ENCODE measurements at places on chromosomes 4 and X. TPM values are rescaled to one million over a fixed set of nuclear protein-coding genes. Genes with fewer than 3 reads are reported as not detected.

DNA sequence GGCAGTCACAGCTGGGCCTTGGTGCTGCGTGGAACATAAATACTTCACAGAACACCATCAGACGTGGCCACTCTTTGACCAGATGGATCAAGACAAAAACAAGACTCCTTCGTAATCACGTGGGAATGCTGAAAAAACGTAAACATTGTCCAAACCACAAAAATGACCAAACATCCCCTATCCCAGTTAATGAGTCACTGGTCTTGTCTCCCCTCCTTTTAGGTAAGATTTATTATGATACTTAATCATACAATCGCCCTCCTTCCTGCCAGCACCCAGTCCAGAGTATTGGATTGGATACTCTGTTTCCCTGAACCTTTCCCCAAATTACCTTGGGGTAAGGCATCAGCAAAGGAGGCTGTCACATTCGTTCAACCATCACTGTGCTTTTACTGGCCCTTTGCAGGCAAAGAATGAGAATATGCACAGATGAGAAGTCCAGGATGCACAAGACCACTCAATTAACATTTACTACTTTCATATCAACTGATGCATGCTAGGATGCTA lies 601 bp upstream of the TCEANC start:
- no peaks in the 10 kb centered on the region for H3K4me1 ChIP-seq
- no peaks in the 10 kb centered on the region for H3K27me3 ChIP-seq
- DNase-seq: peak; percentile 95
- peak overlapping the region; percentile 61 for H3K4me3 ChIP-seq
- no peaks in the 10 kb centered on the region for H3K36me3 ChIP-seq

DNA sequence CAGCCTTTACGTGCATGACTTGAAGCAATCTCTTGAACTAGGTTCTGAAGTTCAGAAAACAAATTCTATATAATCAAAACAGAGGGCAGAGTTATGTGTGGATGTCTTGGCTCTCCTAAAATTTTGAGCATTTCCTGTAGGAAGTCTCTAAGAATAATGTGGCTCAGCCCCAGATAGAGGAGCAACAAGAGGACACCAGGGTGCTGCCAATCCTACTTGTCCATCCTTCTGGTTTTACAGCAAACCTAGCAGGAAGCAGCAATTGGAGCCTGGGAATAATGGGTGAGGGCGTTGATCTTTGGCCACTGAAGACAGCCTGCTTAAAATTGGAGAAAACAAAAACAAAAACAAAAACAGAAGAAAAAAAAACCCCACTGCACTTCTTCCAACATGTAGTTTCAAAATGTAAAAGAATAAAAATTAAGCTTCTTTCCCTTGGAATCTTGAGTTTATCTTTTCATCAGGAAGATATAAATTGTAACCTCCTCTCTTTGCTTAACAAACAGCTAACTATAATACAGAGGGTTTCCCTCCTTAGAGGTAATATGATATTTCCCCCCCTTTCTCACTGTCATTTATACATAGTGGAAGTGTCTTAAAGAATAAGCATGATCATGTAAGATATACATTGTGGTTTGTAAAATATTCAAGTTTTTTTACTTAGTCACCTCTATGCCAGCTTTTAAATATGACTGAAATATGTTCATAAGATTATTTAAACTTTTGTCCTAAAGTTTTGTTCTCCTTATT lies 130.6 kb downstream of the FBXO8 start:
- H3K27me3 ChIP-seq: no peaks in the 10 kb centered on the region
- DNase-seq: peak; percentile 41

DNA sequence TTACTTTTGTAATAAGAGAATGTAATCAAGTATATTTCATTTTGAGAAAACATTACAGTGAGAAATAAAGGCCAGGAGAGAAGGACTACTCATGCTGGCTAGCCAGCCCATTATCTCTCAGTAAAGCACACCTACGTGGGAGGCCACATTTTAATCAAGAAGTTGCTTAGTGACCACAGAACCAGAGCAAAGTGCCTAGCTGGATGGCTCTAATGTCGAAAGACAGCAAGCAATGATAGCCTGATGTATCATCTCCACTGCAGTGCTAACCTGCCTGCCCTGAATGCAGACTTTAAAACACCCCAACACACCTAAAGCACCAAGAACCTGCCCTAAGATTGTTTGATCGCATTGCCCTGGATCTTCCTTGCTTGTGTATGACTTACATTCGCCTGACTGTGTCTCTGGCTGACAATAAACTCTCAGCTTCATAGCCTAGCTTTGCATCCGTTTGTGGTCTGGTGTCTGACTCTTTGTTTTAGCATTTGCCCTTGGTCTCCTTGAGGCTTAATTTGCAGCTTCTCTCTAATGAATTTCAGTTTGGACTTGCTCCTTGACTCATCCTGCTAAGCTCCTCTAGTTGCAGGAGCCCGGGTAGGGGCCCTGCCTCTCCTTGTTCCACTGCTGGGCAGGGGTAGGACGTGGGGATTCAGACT lies 31.4 kb upstream of the SOWAHD start:
- H3K36me3 ChIP-seq: no peaks in the 10 kb centered on the region
- peak; percentile 16 for DNase-seq
- H3K27ac ChIP-seq: no peak overlapping the region
- no peaks in the 10 kb centered on the region for H3K4me1 ChIP-seq
- H3K27me3 ChIP-seq: no peaks in the 10 kb centered on the region

GRCh38 chr4:165440415-165441158 lies 61.8 kb downstream of the CPE start:
- no peak overlapping the region for H3K4me3 ChIP-seq
- no peaks in the 10 kb centered on the region for H3K27me3 ChIP-seq
- peak; percentile 90 for DNase-seq
- no peak overlapping the region for H3K27ac ChIP-seq
- H3K4me1 ChIP-seq: no peaks in the 10 kb centered on the region
- no peaks in the 10 kb centered on the region for H3K36me3 ChIP-seq

DNA sequence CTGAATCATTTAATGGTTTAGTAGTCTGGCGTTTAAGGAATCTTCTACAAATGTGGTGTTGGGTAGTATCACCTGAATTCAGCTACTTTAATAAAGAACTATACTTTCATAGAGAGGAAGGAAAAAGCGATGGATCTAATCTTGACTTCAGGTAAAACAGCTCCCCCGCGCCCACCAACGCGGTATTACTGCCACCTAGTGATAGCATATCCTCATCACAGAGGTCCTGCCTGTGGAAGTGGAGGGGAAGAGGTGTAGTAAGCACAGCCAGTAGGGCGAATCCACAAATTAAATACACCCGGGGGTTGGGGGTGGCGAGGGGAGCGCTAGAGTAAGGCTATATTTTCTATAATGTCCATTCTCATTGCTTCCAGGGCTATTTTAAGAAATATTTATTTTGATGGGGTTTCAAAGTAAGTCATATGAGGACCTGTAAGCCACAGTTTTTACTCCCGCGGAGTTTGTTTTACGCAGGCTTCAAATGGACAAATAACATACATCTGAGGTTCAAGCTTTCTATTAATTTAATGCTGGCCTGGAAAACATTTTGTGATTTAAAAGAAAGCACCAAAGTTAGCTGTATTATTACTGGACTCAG lies 8.3 kb upstream of the DAPP1 start:
- H3K27ac ChIP-seq: no peak overlapping the region
- H3K4me3 ChIP-seq: no peak overlapping the region
- H3K36me3 ChIP-seq: no peaks in the 10 kb centered on the region
- peak; percentile 19 for DNase-seq

- H3K27ac ChIP-seq: no peak overlapping the region
- no peaks in the 10 kb centered on the region for H3K4me1 ChIP-seq
- no peak overlapping the region for H3K4me3 ChIP-seq
- no peak for DNase-seq
- no peaks in the 10 kb centered on the region for H3K36me3 ChIP-seq
Measured at GRCh38 chr4:26351685-26352084, 30.9 kb downstream of the RBPJ start.

DNA sequence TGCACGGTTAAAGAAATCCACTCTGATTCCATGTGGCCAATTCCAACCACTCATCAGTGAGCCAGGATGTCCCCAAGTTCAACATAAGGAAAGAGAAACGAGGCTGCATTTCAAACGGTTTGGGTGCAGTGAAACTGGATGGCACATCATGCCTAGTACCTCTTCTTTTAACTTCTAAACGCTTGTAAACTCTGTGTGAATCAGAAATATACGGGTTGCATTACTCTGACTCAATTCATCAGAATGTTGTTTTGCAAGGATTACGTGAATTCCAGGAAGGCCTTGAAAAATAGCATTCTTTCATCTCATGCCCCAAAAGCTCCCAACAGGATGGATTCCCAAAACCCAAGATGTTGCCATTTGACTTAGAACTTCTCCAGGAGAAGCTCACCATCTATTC lies 270.4 kb downstream of the LDB2 start:
- H3K27me3 ChIP-seq: no peaks in the 10 kb centered on the region
- DNase-seq: peak; percentile 92
- no peaks in the 10 kb centered on the region for H3K36me3 ChIP-seq
- peak overlapping the region; percentile 79 for H3K27ac ChIP-seq
- H3K4me1 ChIP-seq: peaks cover 9% of the 10 kb centered on the region

The GLUD2 gene
- total RNA-seq: 1.8 TPM

GRCh38 chr4:75251547-75251946 lies 262.7 kb downstream of the RCHY1 start:
- H3K4me3 ChIP-seq: no peak overlapping the region
- no peaks in the 10 kb centered on the region for H3K27me3 ChIP-seq
- DNase-seq: no peak
- no peak overlapping the region for H3K27ac ChIP-seq
- no peaks in the 10 kb centered on the region for H3K36me3 ChIP-seq

DNA sequence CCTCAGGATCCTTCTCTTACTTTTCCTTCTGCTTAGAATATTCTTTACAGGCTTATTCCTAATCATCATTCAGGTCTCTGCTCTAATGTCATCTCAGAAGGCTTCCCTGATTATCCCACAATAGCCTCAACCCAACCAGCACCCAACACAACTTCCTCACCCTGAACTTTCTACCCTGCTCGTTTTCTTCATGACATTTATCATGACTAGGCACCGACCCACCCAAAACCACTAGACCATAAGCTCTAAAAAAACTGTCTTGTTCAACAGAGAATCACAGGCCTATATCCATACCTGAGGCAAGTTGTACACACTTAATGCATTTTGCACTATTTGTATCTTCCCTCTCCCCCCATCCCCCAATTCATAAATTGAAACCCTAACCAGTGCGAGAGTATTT lies 95.3 kb downstream of the SH3RF1 start:
- no peak for DNase-seq
- H3K4me3 ChIP-seq: no peak overlapping the region
- no peak overlapping the region for H3K27ac ChIP-seq
- no peaks in the 10 kb centered on the region for H3K36me3 ChIP-seq
- no peaks in the 10 kb centered on the region for H3K27me3 ChIP-seq
- no peaks in the 10 kb centered on the region for H3K4me1 ChIP-seq

DNA sequence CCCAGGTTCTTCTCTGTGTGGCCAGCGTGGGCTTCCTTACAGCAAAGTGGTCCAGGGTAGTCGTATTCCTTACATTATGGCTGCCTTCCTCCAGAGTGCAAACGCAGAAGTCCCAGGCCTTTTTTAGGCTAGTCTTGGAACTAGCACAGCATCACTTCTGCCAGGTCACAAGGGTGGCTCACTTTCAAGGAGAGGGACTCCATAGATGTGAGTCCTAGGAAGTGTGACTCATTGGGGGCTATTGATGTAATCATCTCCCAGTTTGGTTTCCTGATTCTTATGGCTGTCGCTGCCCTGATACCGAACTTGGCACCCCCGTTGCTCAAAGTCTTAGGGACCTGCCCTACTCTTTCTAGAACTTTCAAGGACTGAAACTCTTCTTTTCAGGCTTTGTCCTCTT lies 140.0 kb downstream of the DCK start:
- peak; percentile 50 for DNase-seq
- no peaks in the 10 kb centered on the region for H3K36me3 ChIP-seq
- no peak overlapping the region for H3K27ac ChIP-seq
- H3K27me3 ChIP-seq: no peaks in the 10 kb centered on the region
- peaks cover 14% of the 10 kb centered on the region for H3K4me1 ChIP-seq

- DNase-seq: peak; percentile 64
- no peaks in the 10 kb centered on the region for H3K4me1 ChIP-seq
- no peaks in the 10 kb centered on the region for H3K36me3 ChIP-seq
- H3K4me3 ChIP-seq: no peak overlapping the region
- H3K27me3 ChIP-seq: no peaks in the 10 kb centered on the region
Measured at GRCh38 chrX:152926279-152926678, 28.4 kb downstream of the ZNF185 start.

DNA sequence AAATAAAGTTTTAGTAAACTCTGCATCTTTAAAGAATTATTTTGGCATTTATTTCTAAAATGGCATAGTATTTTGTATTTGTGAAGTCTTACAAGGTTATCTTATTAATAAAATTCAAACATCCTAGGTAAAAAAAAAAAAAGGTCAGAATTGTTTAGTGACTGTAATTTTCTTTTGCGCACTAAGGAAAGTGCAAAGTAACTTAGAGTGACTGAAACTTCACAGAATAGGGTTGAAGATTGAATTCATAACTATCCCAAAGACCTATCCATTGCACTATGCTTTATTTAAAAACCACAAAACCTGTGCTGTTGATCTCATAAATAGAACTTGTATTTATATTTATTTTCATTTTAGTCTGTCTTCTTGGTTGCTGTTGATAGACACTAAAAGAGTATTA lies 370 bp downstream of the ALB start:
- no peak for DNase-seq
- H3K27ac ChIP-seq: no peak overlapping the region
- no peaks in the 10 kb centered on the region for H3K4me1 ChIP-seq
- no peaks in the 10 kb centered on the region for H3K36me3 ChIP-seq
- H3K4me3 ChIP-seq: no peak overlapping the region

DNA sequence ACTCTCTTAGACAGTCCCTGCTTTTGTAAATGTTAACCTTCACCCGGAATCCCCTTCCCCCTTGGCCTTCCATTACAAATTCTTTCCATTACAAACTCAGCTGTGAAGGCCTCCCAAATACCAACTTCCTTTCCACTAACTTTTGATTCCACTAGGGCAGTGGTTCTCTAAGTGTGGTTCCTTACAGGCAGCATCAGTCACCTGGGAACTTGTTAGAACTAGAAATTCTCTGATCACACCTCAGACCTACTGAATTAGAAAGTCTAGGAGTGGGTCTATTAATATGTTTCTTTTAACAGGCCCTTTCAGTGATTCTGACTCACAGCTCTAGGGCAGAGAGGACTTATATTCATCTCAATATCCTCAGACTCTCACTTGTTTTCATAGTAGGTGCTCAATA lies 19.0 kb upstream of the MRPL1 start:
- no peaks in the 10 kb centered on the region for H3K27me3 ChIP-seq
- H3K4me1 ChIP-seq: no peaks in the 10 kb centered on the region
- DNase-seq: no peak
- no peaks in the 10 kb centered on the region for H3K36me3 ChIP-seq

GRCh38 chr4:94352163-94352562 lies 9.5 kb upstream of the HPGDS start:
- H3K4me3 ChIP-seq: no peak overlapping the region
- no peak for DNase-seq
- no peaks in the 10 kb centered on the region for H3K27me3 ChIP-seq

GRCh38 chr4:3747581-3747904 lies 18.6 kb upstream of the ADRA2C start:
- H3K4me1 ChIP-seq: no peaks in the 10 kb centered on the region
- no peak overlapping the region for H3K4me3 ChIP-seq
- H3K36me3 ChIP-seq: no peaks in the 10 kb centered on the region
- H3K27ac ChIP-seq: no peak overlapping the region
- H3K27me3 ChIP-seq: peaks cover 6% of the 10 kb centered on the region
- DNase-seq: no peak

The RAPGEF2 gene
- 29.8 TPM for total RNA-seq

- H3K4me3 ChIP-seq: no peak overlapping the region
- no peak for DNase-seq
- no peak overlapping the region for H3K27ac ChIP-seq
Measured at GRCh38 chr4:128780688-128781087, 28.8 kb upstream of the JADE1 start.
